ENCODE measurements at places on chromosomes 1 and 21.

DNA sequence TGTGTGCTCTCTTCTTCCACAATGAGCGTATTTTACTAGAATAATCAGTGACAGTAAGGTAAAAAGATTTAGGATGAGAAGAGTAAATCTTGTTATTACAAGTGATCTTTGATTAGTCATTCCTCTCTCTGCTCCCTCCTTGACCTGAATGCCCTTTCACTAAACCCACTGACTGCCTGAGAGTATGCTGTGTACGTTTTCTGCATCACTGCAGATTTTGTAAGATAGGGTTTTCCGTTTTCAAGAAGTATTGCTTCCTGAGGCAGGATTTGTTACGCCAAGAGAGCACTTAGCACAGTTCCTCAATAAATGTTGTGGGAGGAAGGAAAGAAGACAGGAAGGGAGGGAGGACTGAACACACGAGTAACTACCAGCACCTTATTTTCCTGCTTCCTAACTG is 7.7 kb upstream of the LAMB3 start:
- peak; percentile 80 for DNase-seq

GRCh38 chr1:247409869-247410544 is 6.0 kb upstream of the NLRP3 start:
- no peak for DNase-seq

DNA sequence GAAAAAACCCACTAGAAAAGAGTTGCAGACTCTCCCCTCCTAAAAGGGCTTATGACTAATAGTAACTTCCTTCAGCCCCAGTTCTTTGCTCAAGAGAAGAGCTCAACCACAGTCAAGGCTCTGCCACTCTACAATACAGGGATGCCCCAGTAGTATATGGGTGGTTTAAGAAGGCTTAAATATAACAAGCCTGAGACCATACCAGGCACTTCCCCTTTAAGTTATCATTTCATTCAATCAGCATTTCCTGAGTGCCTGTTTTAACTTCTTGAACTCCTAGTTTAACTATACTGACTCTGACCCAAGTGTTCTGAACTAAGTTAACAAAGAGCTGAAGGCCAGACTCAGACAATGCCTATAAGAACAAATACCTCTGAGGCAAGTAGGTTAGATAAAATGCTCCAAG is 19.8 kb downstream of the PRPF38A start:
- DNase-seq, result peak; percentile 91

DNA sequence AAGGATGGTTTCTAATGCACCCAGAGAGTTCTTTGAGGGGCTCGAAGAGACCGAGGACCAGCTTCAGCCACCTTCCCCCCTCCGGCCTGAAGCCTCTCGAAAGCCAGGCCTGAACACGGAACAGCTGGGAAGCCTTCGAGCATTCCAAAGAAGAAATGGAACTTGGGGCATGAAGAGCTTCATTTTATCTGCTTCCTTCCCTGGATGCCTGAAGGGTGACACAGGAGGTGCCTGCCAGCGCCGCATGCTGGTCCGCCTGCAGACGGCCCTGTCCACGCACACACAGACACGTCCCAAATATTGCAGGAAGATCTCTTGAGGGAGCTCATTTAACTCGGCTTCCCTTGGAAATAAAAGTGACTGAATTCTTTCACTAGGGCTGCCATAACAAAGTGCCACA is 73.7 kb downstream of the TOMM20 start:
- no peak for DNase-seq

GRCh38 chr1:76075877-76076276 is 1.3 kb downstream of the ST6GALNAC3 start:
- DNase-seq, result peak; percentile 68

DNA sequence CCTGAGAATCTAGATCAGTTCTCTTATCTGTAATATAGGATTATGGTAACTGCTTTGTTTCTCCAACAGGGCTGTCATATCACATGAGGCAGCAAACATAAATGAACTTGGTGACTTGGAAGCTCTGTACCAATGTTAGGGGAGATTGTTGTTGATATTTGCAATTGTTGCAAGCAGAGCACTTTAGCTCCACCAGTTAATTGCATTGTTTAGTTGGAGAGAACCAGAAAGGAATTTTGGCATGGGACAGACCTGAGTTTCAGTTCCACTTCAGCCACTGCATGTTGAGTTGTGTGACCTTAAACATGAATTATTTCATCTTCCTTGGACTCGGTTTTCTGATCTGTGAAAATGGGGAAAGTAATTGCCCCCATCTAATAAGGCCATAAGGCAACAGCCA is 142.3 kb upstream of the JUN start:
- DNase-seq, result no peak

DNA sequence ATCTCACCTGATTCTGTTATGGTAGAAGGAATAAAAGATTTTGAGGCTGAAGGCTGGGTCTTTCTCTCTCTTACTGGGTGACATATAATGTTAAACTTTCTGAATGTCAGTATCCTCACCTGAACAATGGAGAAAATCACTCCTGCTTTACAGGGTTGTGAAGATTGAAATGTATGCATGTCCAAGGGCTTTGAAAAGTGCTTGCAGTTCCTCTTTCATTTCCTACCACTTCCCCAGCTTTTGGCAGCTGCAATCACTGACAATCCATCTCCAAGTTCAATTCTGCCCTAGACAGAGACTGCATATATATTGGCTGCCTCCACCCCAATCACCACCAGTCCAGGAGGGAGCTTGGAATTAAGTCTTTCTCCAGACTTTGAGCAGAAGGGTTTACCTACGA is 39.8 kb downstream of the FAM78B start:
- no peak for DNase-seq

DNA sequence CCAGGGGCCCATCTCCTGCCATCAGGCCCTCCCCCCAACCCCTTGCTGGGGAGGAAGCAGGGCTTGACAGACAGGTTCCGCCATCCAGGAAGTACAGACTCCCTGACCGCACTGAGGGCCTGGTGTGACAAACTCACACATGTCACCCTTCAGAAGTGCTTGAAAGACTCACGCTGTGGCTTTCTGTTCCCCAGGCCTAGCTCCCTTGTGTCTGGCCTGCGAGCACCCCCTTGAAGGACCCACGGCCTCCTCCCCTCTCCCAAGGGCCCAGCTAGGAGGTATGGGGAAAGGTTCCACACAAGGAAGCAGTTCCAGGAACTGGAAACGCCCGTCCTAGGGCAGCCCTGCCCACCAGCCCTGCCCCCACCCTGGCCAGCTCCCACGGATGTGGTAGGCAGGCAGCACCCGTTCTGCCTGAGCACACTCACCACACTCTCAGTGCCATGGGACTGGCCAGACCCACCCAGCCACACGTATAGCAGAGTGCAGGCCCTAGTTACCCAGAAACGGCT is 26.7 kb downstream of the SLC2A1 start:
- peak; percentile 93 for DNase-seq

DNA sequence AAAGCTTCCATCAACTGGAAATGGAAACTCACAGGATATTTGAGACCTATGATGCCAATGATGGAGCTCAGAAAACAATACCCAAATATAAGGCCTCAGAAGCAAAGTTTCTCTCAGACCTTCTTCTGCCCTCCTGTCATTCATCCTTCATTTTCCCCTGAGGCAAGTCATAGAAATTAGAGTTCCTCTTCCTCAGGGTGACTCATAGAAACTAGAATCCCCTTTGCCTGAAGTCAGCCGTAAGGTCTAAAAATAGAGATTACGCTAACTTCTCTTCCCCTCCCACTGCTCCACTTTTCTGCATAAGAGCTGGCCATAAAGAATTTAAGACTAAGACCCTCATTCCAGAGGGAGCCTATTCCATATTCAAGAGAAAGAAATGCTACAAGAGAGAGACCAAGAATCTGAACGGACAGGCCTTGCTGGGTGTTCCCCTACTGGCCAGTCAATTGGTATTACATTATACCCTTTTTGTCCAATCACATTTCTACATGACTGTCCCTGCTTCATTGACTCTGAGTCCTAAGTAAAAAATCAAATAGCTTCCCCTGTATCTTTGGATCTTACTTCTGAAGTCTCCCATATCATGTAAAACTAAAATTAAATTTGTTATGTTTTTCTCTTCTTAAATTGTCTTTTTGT is 994.9 kb downstream of the ADGRL2 start:
- peak; percentile 67 for DNase-seq

DNA sequence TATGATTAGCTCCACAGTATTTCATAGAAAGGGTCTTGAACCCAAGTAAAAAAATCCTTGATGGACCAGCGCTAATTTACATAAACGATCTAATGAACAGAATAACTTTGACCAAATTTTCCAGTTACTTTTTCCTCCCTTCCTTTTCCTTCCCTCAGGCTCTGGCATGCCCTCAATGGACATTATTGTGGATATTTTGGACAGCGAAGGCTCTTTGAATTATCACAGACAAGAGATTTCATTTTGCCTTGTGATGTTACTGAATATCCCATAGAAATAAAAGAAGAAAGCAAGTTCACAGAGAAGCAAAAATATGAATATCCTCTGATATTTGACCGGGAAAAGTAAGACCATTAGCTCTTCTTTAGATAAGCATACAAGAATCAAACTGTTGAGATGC is 60.3 kb upstream of the EXO1 start:
- no peak for DNase-seq

DNA sequence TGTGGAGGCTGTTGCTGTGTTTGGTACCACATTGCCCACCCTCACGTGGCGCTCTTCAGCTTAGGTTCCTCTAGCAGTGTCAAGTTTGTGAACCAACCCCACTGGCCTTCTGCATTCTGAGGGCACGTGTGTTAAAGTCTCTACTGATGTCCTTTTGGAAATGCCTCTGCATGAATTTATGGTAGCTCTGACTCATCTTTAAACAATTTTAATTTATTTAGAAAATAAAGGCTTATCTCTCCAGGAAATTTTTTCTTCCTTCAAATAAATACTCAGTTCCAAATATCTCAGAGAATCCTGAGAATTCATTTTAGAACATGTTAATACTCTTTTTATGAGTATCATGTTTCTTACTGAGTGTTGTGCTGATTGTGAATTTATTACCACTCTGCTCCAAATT is 5.5 kb downstream of the CD1D start:
- no peak for DNase-seq

DNA sequence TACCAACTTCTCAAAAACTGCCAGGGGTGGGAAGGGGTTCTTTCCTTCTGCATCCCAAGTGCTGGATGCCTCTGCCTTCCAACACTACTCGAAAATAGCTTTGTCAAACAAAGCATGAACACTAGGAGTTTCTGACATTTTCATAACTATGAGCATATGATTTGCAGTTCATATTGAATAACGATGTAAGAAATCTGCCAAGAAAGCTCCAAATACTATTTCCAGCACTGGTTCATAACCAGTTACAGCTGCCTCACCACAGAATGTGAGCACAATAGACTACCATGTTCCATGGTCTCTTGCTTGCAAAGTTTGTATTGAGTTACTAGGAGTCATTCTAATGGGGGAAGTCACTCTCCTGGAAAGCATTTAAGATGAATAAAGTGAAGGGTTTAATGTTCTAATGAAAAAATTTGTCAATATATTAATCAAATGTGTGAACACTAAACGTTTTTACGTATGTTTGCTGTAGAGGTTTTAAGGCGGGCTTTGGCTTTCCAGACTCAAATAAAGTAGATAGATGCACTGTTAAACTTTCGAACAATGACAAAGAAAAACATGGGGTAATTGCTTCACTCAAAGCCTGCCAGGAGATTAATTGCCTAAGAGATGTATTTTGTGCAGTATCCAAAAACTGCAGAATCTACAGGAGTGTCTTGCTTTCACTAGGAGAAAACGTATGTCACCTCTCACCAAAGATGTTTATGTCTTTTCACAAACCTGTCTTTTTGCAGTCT is 78.6 kb upstream of the UBE2U start:
- no peak for DNase-seq

- no peak for DNase-seq
Observed at GRCh38 chr1:112793631-112794565, 78.8 kb upstream of the PPM1J start.

- DNase-seq, result no peak
Observed at GRCh38 chr1:77434967-77435366, 153.1 kb downstream of the AK5 start.

DNA sequence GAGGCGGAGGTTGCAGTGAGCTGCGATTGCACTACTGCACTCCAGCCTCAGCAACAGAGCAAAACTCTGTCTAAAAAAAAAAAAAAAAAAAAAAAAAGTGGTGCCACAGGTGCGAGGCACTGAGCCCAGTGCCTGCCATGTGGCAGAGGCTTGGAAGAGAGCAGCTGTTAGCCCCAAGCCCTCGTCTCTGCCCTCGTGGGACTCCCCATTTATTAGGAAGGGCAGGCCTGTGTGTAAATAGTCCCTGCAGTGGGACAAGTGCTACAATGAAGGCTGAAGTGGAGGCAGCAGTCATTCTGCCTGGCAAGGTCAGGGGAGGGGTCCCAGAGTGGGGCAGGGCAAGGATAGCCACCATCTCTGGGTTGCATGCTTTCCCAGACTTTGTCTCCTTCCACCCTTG is 6.5 kb downstream of the RPS6KA1 start:
- no peak for DNase-seq

GRCh38 chr1:244246334-244246733 is 195.3 kb downstream of the ZBTB18 start:
- peak; percentile 34 for DNase-seq

DNA sequence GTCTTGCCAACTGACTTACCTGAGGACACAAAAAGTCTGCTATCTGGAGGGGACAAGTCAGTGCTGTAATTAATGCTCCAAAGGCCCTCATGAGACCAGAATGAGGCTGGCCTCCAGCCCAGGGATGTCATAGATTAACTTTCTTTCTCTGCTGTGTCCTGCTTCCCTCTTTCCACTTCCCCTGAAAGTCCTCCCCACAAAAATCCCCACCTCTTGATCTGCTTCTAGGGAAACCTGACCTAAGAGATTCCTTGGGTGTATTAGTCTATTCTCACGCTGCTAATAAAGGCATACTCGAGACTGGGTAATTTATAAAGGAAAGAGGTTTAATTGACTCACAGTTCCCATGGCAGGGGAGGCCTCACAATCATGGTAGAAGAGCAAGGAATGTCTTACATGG is 39.2 kb downstream of the RUNX3 start:
- no peak for DNase-seq

DNA sequence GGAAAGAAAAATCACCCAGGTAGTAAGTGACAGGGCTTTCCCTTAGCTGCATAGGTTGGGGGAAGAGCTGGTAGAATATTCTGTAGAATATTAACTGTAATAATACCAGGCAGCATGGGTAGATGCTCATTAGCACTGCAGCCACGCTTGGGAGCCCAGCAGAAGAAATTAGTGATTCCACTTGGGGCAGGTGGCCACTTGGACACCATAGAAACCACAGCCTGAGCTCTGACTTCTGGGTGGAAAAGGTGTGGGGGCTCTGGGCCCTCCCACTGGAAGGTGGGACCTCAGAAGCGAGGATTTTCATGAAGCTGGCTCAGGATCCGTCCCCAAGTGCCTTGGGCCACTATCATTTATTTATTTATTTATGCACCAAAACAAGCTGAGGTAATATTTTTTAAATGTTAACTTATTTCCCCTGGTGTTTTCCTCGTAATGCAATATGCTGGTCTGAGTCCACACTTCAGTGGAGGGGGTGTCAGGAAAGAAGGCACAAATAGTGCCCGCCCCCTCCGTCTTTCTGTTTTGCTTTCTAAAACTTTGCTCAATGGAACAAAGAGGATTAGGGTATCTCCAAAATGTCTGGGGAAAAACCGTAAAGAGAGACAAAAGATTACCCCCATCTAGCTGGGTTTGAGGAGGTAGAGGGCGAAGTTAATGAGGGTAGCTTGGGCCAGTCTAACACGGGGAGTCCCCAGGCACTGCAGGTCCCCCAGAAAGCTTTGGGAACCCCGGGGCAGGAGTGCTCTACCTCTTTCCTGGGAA is 75.2 kb upstream of the GADD45A start:
- no peak for DNase-seq

Data from NB4 (cell line).